ENCODE measurements at places on chromosomes 13 and 19. TPM values are rescaled to one million over a fixed set of nuclear protein-coding genes. Genes with fewer than 3 reads are reported as not detected.

GRIK5 gene
- 13.5 TPM for total RNA-seq

S1PR4 gene
- total RNA-seq: 0.33 TPM

DNA sequence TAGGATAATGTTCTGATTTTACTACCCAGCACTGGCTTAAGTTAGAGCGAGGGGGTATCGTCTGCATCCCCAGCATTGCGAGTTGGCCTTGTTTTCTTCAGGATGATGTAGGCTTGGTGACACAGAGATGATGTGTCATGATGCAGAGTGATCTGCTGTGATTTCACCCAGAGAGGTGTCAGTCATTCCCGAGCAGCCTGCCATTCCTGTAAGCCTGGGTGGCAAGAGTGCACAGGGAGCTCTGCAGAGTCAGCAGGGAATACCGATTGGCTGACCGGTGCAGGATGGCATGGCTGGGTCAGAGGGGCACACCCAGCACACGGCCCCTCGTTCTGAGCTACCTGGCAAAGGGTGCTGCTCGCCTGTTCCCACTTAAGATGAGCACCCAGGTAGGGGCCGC is 15.8 kb upstream of the GJB6 start:
- peak; percentile 31 for ATAC-seq

GRCh38 chr13:82636119-82636518 is 1246.2 kb downstream of the SLITRK1 start:
- ATAC-seq: no peak

- ATAC-seq: no peak
Measured at GRCh38 chr19:9149997-9150396, 9.8 kb downstream of the ZNF317 start.

DNA sequence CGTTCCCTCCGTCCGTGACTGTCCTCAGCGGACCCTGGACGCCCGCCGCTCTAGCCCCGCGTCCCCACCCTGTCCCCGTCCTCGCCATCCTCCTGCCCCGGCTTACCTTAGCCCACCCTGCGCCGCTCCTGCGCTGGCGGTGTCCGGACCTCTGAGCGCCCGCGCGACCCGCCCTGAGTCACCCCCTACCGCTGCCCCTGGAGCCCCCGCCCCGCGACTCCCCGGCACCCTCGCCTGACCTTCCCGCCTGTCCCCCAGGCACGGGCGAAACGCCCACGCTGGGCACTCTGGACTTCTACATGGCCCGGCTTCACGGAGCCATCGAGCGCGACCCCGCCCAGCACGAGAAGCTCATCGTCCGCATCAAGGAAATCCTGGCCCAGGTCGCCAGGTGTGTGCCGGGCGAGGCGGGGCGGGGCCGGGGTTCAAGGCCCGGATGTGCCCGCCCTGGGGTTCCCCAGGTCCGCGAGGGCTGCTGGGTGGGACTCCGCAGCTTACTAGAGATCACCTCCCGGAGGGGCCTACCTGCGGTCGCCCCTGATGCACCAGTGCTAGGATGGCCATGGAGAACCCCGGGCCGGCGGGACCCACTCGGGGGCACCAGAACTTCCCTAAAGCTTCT is 5.1 kb downstream of the HMG20B start:
- ATAC-seq: no peak

DNA sequence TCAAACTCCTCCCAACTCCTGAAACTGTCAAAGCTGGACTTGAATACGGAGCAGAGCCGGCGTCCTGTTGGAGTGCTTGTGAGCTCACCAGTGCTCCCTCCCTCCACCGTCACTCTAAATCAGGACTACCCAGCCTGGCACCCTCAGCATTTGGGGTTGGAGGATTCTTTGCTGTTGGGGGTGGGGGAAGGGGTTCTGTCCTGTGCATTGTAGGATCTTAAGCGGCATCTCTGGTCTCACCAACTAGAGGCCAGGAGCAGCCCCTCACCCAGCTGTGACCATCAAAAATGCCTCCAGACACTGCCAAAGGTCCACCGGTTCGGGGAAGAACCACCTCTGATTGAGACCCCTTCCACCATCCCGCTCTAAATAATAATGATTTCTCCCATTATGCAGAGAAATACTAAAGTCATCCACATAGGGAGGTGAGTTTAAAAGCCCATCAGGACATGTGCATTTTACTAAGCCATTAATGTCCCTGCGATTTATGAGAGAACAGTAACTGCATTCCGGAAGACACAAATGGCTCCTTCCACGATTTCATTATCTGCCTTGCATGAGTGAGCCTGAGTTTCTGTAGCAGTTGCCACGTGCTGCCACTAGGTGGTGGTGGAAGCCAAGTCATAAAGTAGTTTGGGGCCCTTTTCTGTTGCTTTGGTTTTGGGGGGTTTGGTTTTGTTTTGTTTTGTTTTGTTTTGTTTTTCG is 16.1 kb upstream of the USP29 start:
- ATAC-seq: no peak

- no peak for ATAC-seq
Measured at GRCh38 chr19:38675611-38676010, 28.2 kb downstream of the ACTN4 start.

GRCh38 chr13:73274147-73274546 is 215.3 kb downstream of the KLF5 start:
- ATAC-seq: no peak

DNA sequence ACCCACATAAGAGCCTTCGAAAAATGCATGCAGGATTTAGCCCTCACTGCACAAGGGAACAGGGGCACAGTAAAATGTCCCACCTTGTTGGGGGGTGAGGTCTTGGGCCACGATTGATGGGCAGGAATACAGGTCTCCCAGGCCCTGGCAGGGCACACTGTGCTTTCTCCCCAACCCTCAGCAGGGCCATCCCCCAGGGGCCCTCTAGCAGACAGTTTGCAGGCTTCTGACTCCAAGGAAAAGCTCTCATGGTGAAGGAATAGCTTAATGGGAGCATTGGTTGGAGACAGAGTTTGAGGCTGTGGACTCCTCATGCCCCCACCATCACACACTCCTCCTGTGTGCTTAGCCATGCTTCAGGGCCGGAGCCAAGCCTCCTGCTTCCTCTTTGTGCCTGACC is 484.6 kb downstream of the ZNF536 start:
- ATAC-seq: no peak

Measured in motor neuron (in vitro differentiated cells).